D341Med (cell line): ENCODE measurements at places on chromosomes 7 and 10.

DNA sequence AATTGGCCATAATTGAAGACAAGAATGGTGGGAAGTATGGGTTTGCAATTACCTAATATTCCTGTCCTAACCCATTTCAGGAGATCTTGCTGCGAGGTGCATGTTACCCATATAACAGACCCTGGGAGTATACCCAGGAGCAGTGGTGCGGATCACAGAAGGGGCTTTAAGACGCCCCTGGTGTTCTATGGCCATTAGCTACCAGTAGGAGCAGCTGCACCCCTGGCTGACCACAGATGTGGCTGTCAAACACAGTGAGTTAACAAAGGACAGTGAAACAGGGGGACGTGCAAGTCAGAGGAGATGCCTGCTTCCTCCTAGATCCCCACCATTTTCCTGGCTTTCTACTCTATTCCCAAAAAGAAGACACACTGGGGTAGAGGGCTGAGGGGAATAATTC is 25.2 kb downstream of the AOC1 start:
- DNase-seq = no peak

DNA sequence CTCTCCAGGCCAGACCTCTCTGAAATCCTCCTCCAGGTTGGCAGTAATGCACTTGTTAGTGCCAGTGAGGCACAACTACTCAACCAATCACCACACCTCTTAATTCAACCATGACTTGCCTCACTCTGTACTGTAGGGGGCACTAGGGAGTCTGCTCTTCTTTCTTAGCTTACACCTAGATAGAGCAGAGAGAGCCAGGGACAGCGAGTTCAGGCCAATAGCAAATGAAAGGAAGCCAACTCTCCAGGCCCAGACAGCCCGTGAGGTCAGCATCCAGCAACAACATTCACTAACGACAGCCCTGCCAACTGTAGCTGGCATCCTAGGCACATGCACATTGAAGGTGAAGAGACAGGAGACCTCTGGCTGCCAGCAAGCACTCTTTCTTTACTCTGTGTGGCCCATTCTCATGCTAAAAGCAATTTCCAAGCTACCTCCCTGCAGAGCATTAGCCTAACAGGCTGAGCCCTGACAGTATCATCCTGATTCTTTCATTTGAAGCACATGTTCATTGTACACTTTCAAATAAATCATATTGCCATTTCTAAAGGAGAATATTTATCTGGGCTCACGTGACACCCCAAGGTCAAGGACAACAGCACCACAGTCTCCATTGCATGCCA is 136.3 kb downstream of the DPY19L1 start:
- DNase-seq = no peak

DNA sequence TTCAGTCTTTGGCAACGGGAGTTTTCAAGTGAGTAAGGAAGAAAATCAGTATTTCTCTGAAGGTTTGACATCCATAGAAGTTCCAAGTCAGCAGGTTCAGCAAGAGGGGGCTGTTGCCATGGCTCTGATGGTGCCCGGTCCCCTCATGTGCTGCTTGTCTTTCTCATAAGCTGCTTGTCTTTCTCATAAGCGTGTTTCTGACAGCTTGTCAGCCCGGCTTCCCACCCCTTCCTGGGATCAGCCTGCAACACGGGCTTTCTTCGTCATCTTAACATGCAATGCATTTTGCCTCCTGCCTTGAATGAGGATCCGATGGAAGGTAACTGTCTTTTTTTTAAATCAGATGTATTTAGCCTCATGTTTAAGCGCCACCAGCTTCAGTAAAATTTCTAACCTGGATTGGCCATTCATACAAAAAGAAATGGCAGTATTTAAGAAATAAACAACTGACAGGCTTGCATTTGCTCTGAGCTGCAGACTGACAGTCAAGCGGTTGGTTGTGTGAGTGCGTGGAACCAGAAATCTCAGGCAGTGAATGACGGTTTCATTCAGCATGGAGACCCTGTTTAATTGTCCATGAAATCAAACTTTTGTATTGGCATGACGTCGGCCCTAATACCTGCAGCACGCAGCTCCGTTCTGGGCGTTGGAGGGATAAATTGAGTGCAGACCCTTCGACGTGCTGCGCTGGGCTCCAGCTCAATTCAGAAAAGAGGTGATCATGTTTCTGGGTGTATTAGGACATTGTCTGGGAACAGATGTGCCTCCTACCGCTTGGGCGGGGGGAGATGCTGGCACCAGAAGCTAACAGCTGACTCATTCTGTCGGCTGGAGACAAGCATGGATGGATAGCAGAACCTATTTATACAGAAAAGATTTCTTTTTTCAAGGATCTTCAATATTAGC is 454.7 kb upstream of the FOXK1 start:
- no peak for DNase-seq

GRCh38 chr7:158861936-158862704 is 5.8 kb downstream of the DYNC2I1 start:
- DNase-seq = no peak

GRCh38 chr10:3658766-3659165 is 126.2 kb downstream of the KLF6 start:
- DNase-seq = no peak

DNA sequence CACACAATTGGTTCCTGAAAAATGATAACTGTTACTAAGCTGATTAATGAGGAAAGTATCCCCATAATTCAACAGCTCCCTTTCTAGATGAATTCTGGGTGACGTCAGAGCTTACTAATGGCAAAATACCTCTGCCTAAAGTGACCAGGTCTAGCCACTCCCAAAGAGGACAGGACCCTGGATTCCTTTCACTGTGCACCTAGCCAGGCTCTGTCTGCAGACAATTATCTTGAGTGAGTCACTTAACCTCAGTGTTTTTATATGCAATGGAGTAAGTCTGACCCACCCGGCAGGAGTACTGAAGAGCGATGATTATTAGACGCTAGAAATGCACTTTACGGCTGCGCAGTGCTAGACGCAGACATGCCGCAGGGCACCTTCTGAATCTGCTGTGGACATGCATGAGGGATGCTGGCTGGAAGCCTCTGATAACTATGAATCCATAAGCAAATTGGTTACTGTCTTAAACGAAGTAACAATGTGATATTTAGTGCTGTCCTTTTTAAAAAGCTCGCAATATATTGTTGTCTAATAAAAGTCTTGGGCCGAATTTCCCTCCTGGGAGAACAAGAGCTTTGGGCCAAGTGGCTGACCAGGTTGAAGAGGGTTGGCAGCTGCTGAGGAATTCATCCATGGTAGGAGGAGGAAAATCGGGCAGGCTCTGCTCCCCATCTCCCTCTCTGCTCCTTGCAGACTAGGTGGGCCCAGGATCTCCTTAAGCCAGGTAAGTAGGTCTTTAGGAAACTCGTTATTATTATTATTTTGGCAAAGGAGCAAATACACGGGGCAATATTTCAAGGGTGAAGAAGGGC is 4.6 kb upstream of the INPP5A start:
- no peak for DNase-seq

GRCh38 chr7:139838876-139839275 is 9.8 kb downstream of the TBXAS1 start:
- no peak for DNase-seq

- DNase-seq = peak; percentile 65
These were observed 270.5 kb downstream of the POU6F2 start for GRCh38 chr7:39248041-39248691.

GRCh38 chr7:51350546-51350896 is 33.9 kb upstream of the COBL start:
- no peak for DNase-seq

GRCh38 chr10:99489271-99489670 is 43.5 kb upstream of the NKX2-3 start:
- no peak for DNase-seq

GRCh38 chr10:130989670-130990232 is 321.8 kb downstream of the TCERG1L start:
- no peak for DNase-seq

GRCh38 chr7:80334196-80334595 is 177.7 kb downstream of the GNAT3 start:
- DNase-seq = no peak

DNA sequence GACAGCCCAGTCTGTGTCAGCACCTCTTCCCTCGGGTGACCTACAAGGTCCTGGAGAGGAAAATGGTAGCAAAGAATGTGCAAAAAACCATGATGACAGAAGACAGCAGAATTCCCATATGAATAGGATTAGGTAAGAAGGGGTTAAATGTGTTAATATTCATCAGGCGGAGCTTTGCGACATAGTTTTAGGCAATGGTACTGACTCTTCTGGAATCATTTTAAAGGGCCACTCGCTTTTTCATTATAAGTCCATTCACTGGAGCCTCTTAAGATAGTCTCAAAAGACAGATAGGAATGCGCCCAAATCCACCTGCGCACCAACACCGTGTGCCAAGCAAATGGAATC is 38.2 kb downstream of the DLG5 start:
- no peak for DNase-seq

DNA sequence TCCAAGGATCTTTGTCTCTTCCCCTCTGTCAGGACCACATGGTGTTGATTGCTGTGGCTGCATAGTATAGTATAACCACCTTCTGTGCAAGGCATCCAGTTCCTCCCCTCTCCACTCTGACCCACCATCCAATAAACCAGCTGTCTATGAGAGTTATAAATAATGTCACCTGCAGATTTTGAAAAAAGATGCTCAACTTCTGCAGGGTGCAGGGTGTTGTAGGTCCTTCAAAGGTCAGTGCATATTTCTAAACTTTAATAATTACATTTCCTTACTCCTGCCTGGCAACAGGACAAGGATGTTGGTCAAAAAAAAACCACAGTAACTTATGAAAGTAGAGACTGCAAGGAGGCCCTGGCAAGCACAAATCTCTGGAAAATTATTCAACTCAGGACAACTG is 166.2 kb downstream of the PKD1L1 start:
- DNase-seq = no peak

DNA sequence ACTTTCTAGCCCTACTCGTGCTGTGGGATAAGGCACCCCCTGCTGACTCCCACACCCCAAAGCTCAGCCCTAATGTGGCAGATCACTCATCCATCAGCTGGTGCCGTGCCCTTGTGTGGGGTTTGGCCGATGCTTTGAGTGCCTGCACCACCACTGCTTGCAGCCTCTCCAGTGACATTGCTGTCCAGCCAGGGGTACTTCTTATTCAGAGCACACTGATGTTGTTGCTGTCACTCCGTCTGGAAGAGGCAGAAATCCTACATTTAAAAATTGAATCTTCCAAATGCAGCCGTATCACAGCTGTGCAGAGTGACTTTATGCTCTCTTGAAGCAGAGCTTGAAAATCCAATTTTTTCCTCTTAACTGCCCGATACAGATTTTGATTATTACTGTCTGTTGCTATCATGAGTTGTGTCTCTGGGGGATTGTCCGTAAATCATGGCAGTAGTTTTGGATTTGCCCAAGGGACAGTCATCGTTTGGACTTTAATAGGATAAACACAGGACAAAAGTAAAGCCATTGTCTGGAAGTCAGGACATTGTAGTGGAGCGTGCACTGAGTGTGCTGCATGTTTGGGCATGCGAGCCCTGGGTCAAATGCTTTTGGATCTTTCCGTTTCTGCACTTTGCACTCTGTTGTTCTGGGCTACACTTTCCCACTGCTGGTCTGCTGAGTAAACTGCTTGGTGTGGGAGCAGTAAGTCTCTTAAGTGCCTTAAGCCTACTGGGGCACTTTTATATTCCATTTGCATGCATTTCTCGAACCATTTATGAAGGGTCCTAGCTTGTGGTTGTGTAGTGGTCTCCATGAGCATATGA is 128.2 kb downstream of the DOCK1 start:
- no peak for DNase-seq

GRCh38 chr10:71666639-71667386 is 52.8 kb downstream of the C10orf105 start:
- no peak for DNase-seq

DNA sequence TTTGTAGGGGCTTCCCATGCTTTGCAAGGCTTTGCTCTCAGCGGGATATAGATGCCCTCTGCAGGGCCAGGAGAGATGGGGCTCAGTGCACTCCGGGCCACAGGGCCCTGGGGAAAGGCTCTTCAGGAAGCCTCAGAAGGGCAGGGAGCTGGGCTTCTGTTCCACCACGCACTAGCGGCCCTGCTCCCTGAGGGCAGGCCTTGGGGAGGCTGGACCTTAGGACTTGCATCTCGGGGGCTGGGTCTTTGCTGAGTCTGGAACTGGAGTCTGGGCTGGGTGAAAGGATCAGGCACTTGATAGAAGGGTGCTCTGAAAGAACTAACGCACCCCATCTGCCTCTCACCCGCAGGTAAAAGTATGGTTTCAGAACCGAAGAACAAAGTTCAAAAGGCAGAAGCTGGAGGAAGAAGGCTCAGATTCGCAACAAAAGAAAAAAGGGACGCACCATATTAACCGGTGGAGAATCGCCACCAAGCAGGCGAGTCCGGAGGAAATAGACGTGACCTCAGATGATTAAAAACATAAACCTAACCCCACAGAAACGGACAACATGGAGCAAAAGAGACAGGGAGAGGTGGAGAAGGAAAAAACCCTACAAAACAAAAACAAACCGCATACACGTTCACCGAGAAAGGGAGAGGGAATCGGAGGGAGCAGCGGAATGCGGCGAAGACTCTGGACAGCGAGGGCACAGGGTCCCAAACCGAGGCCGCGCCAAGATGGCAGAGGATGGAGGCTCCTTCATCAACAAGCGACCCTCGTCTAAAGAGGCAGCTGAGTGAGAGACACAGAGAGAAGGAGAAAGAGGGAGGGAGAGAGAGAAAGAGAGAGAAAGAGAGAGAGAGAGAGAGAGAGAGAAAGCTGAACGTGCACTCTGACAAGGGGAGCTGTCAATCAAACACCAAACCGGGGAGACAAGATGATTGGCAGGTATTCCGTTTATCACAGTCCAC is 5.4 kb downstream of the EMX2 start:
- no peak for DNase-seq

DNA sequence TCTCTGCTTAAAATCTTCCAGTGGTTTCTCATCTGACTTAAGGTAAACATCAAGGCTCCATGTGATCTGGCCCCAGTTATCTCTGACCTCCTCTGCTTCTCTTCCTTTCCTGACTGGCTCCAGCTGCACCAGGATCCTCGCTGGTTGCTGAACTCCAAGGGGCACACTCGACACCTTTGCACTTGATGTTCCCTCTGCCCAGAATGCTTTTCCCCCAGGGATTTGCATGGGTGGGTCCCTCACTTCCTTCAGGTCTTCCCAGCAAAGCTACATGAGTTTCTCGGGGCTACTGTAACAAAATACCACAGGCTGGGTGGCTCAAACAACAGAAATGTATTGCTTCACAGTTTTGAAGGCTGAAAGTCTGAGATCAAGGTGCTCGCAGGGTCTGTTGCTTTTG is 166.0 kb upstream of the CDCA7L start:
- DNase-seq = no peak

- peak; percentile 39 for DNase-seq
These were observed 21.6 kb upstream of the LIMK1 start for GRCh38 chr7:74061840-74062539.

GRCh38 chr7:1219498-1219897 is 13.2 kb upstream of the UNCX start:
- peak; percentile 51 for DNase-seq

DNA sequence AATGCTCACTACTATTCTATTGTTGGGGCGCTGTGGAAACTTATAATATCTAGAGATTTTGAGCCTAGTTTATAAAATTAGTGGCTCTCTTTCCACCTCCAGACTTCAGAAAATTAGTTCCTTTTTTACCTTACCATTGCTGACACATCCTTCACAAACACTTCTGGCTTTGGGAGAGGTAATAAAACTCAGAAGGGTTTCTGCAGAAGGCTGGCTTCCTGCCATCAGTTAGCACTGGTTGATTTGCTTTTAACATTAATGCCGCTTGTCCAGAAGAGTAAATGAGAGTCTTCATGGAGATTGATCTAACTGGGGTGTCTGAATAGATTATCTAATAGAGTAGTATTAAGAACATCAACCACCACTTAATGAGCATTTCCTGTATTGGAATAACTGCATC is 20.3 kb downstream of the ACSM6 start:
- no peak for DNase-seq
